ENCODE measurements at places on chromosomes 6 and 20.
A peak's percentile ranks its signal among the peaks of the same experiment; 100 is the strongest.

- no peak for DNase-seq
These were observed 386.7 kb downstream of the HACE1 start for GRCh38 chr6:104473021-104473429.

GRCh38 chr6:26556263-26557070, 18.3 kb downstream of the HMGN4 start:
- DNase-seq: peak; percentile 86

DNA sequence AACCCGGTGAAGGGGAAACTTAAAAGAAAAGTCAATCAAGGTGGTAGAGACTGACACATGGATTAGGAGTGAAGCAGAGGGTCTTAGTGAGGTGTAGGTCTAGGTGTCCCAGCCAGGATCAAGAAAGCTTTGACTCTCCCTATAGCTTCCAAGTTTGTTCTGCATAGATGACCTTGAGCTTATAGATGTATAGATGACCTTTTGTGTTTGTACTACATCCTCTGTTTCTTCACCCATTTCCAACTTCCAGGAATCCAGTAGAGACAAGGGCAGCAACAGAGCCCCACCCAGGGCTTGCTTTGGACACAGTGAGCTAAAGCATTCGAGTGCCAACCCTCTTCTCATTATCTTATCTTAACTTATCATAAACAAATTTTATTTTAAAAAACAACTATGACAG, 1.8 kb upstream of the MRPS18A start:
- no peak for DNase-seq

- no peak for DNase-seq
These were observed 52.6 kb downstream of the ZBTB2 start for GRCh38 chr6:151338651-151339200.

- DNase-seq: peak; percentile 30
These were observed 173.6 kb downstream of the ANKRD60 start for GRCh38 chr20:58054780-58055373.

DNA sequence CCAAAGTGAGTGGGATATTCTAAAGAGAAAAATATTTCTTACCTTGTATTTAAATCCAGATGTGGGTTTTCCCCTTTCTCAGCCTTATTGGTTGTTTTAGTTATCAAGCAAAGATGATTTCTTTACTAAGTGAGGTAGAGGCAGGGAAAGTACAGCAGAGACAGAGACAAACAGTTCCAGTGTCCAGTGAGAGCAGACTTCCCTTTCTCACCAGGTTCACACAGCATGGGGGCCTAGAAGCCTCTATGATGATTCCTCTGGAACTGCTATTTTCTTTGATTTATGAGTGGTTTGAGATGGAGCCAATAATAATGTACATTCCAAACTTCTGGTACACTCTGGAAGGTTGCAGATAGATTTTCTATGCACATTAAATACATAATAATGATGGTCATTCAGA, 234.0 kb upstream of the MARCKS start:
- no peak for DNase-seq

GRCh38 chr20:46204594-46205186, 86.6 kb downstream of the CD40 start:
- no peak for DNase-seq

DNA sequence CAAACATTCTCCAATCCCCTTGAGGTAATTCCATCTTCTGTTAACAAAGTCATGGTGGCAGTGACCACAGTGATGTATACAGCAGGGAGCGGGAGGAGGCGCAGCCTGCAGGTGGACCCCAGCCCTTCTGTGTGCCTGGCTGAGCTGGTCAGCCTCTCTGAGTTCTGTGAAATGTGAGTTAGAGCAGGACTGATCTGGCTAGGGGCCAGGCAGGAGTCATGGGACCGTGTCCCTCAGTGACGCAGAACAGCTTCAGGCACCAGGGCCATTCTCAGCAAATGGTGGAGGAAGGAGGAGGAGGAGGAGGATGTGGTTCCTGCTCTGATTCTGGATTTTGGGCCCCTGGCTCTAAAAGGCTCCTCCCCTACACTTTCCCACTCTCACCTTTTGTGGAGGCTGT, 6.9 kb downstream of the PHACTR3 start:
- DNase-seq: no peak

DNA sequence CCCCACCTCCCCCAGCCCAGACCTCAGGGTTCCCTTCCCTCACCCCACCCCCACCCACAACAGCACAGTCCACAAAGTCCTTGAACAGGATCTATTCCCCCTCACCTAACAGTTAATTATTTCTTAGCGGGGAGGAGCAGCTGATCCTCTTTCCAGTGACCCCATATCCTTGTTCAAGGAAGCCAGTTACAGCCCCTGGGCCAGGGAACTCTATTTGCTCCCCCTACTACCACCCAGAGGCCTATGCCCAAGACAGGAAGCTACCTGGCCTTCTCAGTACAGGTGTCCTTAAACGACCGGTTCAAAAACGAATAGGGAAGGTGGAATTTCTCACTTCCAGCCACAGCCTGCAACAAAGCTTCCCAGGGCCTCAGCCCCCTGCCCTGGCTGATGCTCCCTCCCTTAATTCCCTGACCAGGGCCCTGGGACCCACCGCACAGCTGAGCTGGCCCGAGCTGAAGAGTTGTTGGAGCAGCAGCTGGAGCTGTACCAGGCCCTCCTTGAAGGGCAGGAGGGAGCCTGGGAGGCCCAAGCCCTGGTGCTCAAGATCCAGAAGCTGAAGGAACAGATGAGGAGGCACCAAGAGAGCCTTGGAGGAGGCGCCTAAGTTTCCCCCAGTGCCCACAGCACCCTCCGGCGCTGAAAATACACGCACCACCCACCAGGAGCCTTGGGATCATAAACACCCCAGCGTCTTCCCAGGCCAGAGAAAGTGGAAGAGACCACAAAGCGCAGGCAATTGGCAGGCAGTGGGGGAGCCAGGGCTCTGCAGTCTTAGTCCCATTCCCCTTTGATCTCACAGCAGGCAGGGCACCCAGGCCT, 778 bp downstream of the MCCD1 start:
- peak; percentile 62 for DNase-seq

DNA sequence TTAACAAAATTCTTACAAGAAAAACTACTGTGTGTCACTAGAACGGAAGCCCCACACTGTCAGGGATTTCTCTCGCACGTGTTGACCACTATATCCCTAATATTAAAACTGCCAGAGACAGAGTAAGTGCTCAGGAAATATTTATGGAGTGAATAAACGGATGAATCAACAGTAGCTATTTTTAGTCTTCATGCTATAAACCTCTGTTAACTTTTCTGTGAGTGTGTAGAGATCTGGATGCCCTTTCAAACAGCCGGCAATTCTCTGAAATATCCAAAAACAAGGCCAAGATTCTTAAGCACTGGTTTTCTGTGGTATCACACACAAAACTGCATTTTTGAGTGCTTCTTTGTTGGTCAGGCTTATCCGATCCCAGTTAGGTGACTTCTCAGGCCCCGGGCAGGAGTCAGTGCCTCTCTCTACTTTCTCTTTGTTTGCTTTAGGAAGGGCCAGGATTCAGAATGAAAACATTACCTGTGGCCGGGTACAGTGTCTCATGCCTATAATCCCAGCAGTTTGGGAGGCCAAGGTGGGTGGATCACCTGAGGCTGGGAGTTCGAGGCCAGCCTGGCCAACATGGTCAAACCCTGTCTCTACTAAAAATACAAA, 15.7 kb downstream of the ATP9A start:
- DNase-seq: no peak

- DNase-seq: no peak
These were observed 116.4 kb downstream of the FLRT3 start for GRCh38 chr20:14220986-14221385.

DNA sequence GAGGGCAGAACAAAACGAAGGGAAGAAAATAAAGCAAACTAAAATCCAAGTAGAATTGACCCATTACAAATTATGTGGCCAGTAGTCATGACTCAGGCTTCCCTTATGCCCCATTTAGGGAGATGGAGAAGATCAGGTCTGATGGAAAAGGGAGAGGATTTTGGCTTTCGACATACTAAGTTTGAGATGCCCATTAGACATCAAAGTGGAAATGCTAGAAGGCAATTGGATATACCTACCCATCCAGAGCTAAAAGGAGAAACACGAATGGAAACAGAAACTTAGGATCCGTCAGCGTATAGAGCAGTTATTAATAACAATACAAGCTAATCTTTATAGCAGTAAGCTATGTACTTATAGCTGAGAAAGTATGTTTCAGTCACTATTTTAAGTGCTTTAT, 4.8 kb downstream of the TRPC4AP start:
- no peak for DNase-seq

GRCh38 chr6:170436209-170436809, 116.8 kb downstream of the PSMB1 start:
- DNase-seq: no peak

DNA sequence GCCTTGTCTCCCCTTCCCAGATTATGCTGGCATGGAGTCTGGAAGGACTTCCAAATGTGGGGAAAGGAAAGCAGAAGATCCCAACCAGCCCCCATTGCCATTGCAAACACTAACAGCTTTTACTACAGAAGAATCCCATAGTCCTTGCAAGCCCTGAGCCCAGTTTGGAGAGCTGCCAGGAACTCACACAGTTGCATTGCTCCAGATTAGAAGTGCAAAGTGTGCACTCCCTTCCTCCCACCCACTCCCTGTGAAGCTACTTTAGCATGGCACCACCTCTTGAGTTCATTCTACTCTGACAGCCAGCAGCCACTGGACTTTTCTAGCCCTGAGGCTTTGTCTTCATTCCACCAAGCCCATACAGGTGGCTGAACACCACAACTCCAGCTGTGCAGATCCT, 67.6 kb downstream of the SLC22A2 start:
- no peak for DNase-seq

DNA sequence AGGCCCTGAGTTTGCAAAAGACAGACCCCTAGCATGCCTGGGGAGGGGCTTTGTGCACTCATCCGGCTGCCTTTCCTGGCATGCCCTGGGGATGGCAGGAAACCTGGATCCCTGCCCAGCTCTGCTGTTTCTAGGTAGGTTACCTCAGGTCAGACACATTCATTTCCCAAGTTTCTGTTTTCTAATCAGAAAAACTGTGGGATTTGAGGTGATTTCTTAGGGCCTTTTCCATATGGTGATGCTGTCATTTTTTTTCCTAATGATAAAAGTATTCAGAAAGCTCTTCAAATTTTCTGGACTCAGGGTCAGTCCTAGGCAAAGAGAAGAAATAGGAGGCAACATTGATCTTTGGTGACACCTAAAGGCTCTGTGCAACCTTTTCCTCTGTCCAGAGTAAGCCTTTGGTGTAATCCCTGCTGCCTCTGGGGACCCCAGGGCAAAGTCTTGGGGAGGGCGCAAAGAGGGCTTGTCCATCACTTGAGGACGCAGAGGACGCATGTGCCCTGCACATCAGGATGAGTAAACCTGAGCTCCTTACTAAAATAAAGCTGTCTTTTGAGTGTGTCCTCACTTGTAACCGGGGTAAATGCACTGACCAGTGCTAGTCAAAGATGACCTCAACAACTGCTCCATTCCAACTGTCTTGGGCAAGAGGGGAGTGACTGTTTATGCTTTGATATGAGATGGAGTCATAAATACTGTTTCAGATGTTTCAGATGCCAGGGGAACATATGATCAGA, 13.5 kb upstream of the TRAM2 start:
- DNase-seq: no peak

GRCh38 chr6:28747083-28747630, 176.6 kb downstream of the TRIM27 start:
- no peak for DNase-seq

DNA sequence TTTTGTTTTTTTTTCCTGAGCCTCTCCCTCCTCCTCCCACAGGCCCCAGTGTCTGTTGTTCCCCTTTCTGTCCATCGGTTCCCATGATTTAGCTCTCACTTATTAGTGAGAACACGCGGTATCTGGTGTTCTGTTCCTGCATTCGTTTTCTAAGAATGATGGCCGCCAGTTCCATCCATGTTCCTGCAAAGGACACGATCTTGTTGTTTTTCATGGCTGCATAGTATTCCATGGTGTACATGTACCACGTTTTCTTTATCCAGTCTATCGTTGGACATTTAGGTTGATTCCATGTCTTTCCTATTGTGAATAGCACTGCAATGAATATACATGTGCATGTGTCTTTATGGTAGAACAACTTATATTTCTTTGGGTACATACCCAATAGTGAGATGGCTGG, 105.6 kb upstream of the NUP153 start:
- no peak for DNase-seq

DNA sequence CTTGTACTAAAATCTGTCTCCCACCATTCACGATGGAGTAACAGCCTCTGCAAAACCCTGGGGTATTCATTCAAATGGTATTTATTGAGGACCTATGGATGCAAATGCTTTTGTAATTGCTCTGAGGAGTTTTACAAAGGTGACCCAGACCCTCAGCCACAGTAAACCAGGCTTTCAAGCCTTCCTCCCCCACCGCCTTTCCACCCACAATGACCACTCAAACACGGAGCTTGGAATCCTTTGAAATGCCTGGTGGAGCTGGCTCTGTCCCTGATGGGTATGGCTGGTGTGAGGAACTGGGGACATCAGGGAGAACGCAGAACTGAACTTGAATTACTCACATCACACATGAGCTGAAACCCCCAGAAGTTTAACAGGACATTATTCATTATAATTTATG, 246.4 kb downstream of the CDH26 start:
- no peak for DNase-seq

DNA sequence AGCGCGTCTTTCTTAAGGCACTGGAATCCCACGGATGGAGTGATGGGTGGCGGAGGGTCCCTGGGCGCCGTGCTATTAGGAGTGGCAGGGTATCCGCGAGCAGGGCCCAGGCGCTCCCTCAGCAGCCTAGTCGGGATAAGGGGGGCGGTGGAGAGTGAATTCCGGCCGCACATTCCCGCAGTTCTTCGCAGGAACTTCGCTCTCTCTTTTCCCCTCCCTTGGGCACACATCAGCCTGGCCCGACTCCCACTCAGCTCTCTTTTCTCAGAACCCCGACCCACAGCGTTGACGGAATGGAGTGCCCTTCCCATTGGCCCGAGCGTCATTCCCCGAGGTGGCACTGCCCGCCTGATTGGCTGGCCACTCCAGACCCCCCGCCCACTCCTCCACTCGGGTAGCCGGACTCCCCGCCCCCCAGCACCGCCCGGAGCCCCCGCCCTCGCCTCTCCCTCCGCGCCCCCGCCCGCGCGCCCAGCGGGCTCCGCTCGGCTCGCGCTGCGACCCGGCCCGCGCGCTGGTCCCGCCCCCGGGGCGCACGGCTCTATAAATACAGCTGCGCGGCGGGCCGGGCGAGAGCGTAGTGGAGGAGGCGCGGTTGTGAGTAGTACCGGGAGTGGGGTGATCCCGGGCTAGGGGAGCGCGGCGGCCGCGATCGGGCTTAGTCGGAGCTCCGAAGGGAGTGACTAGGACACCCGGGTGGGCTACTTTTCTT, at the start of gene ID4:
Gene ID4 (plus strand): TSS at position 572 of the 712 bp plus-strand sequence. CDS start 385 bp downstream, outside the sequence.
- DNase-seq: peak; percentile 52

DNA sequence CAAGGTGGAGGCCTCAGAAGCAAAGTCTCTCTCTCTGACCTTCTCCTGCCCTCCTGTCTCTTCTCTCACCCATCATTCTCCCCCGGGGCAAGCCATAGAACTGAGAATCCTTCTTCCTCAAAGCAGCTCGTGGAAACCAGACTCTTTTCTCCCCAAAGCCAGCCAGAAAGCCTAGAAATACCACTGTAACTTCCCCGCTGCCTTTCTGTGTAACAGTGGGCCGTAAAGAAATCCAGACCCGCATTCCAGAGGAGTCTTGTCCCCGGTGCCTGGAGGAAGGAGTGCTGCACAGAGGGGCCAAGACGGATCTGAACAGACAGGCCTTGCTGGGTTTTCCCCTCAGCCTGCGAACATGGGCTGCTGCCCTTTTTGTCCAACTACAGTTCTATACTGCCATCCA, 977 bp upstream of the SLC22A2 start:
- DNase-seq: no peak

GRCh38 chr6:139751179-139751578, 376.7 kb upstream of the CITED2 start:
- DNase-seq: no peak

GRCh38 chr20:37622728-37623127, 71.1 kb upstream of the CTNNBL1 start:
- no peak for DNase-seq

GRCh38 chr6:170085475-170086401, 205.1 kb downstream of the DLL1 start:
- DNase-seq: peak; percentile 37

All from activated CD8-positive, alpha-beta memory T cell treated with anti-CD3 and anti-CD28 coated beads, Interleukin-2, amount 50 U/mL, for 48 hours (primary cell).